Activated effector memory CD4-positive, alpha-beta T cell treated with anti-CD3 and anti-CD28 coated beads, Interleukin-2, amount 50 U/mL, for 16 hours (primary cell): ENCODE measurements at places on chromosomes 7 and 10.
A peak's percentile ranks its signal among the peaks of the same experiment; 100 is the strongest.

GRCh38 chr7:23473844-23474093 lies 3.5 kb upstream of the IGF2BP3 start:
- DNase-seq, result no peak

GRCh38 chr7:25392588-25393338 lies 164.5 kb upstream of the NPVF start:
- no peak for DNase-seq

- no peak for DNase-seq
These were observed 1.1 kb upstream of the EIF4H start for GRCh38 chr7:74173074-74173473.

DNA sequence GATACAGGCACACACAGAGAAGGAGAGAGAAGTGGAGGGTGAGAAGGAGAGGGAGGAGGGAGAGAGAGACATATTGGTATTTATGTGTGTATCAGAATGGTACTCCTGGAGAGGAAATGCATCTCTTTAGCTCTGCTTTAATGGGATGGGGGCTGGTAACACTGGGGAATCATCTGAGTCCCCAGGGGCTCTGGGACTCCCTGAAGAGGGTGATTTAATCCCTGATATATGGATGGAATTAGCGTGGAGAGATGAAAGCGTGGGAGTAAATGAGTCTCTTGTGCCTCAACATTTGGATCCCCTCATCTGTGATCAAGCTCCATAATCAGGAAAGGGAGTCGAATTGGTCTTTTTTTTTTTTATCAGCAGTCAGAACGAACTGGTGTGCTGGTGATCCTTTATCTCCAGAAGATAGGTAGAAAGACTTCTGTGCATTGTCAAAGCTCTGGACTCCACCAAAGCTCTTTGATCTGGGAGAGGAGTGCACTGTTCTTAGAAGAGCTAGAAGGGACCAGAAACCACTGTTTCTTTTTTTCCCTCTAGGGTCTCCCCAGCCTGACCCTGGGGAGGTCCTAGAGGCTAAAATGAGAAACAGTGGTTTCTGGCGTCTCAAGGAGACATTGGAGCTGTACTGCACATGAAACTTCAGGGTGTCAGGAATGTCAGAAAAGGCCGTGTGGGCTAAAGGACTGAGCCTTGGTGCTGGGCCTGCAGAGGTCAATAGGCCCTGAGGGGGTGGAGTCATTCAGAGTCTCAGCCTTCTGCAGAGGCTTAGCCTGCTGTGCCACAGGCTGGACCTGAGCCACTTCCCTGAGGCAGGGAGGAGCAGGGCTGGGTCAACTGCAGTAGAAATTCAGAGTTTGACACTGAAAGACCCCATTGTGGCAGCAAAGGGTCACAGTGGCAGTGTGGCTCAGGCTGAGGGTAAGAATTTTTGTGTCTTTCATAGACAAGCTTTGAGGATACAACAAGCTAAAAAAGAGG lies 234.4 kb upstream of the SLC26A5 start:
- no peak for DNase-seq

DNA sequence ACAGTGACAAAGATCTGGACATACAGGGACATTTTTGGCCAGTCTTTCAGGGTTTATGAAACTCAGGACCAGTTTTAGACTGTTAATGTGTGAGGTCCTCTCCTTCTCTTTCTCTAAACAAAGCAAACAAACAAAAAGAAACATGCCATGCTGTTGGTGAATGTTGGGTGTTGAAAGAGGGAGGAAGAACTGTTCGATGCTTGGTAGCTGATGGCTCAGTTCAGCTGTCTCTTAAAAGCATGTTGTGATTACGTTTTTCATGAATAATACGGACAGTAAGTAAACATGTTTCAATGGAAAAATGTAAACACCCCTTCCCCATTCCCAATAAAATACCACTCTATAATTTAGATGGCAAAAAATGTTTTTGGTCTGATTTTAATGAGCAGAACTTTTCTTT lies 219.1 kb downstream of the SEC23IP start:
- no peak for DNase-seq

DNA sequence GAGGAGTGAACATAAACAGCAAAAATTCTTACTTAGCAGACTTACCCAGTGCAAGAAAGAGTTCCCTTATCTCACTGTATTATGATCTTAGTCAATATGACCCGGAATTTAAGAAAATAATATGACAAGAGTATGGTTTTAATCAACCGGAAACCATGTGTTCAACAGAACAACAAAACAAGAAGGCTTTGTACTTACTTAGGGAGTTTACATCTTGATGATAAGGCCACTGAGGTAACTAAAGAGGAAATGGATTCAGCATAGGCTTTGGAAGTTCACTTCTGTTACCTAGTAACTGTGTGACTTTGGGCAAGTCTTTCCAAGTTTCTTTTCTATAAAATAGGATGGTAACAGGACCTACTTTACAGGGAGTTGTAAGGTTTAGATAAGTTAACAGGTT lies 7.4 kb upstream of the FAS start:
- DNase-seq, result no peak

- no peak for DNase-seq
These were observed 377.6 kb upstream of the MYO3A start for GRCh38 chr10:25556457-25556856.

DNA sequence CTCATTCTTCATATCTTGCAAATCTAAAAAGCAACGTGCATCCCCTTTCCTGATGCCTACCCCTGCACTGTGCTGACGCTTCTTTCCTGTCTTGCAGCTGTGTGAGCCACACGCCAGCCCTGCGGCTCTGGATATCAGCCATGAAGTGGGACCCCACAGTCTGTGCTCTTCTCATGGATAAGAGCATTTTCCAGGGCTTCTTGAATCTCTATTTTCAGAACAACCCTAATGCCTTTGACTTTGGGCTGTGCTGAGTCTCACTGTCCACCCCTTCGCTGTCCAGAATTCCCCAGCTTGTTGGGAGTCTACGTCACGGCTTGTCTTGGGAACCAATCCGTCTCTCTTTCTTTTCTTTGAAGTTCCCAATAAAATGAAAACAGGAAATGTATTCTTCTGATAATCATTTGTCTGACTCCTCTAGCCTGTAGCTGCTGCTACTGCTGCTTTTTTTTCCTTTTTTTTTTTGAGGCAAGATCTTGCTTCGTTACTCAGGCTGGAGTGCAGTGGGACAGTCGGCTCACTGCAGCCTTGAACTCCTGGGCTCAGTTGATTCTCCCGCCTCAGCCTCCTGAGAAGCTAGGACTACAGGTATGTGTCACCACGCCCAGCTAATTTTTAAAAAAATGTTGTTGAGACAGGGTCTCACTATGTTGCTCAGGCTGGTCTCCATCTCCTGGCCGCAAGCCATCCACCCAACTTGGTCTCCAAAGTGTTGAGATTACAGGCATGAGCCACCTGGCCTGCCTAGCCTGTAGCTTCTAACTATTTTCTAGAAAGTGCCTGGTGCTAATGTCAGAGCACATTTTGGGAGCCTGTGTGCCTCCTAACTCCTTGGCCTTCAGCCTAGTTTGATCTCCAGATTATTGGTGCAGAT lies 30.3 kb downstream of the GSTO2 start:
- no peak for DNase-seq

DNA sequence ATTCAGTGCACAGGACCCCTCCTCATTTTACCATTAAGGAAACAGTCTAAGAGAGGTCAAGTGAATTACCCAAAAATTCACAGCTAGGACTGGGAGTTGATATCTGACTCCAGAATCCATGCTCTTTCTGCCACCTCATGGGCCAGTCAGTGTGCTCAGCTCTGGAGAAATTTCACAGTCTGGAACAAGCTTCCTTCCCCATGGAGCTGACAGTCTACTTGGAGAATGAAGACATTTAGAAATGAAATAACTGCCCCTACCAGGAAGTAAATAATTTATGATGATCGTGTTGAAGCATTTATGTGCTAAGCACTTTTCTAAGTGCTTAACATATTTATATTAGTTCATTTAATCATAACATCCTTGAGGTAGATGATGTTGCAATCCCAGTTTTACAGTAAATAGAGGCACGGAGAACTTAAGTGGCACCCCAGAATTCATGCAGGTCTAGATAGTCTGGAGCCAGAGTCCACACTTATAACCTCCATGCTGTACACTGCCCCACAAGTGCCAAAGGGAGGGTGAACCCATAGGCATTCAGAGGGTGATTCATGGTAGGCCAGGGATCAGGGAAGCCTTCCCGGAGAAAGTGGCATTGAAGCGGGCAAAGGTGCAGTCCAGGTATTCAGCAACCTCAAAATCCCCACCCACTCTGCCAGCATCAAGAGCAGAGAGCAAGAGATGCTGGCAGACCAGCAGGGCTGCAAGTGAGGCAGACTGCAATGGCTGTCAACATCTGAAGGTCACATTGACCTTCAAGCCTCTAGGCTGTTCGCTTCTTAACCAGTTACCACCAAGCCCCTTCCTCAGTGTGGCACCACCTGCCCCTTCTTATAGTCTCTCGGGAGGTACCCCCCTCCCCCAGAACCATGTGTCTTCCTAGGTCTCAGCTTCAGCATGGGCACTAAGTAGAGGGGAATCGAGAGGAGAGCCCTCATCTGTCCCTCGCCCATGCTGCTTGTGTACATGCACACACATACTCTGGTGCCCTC lies 38.4 kb upstream of the LRRC4 start:
- DNase-seq, result no peak

GRCh38 chr10:114706458-114707055 lies 48.5 kb upstream of the ABLIM1 start:
- DNase-seq, result no peak

- peak; percentile 95 for DNase-seq
These were observed at the start of gene LHPP for GRCh38 chr10:124461642-124462347. Gene LHPP (plus strand): TSS chr10:124461823. CDS start chr10:124461863, 40 bp downstream.

GRCh38 chr10:126073606-126074005 lies 177.2 kb downstream of the FANK1 start:
- DNase-seq, result no peak

DNA sequence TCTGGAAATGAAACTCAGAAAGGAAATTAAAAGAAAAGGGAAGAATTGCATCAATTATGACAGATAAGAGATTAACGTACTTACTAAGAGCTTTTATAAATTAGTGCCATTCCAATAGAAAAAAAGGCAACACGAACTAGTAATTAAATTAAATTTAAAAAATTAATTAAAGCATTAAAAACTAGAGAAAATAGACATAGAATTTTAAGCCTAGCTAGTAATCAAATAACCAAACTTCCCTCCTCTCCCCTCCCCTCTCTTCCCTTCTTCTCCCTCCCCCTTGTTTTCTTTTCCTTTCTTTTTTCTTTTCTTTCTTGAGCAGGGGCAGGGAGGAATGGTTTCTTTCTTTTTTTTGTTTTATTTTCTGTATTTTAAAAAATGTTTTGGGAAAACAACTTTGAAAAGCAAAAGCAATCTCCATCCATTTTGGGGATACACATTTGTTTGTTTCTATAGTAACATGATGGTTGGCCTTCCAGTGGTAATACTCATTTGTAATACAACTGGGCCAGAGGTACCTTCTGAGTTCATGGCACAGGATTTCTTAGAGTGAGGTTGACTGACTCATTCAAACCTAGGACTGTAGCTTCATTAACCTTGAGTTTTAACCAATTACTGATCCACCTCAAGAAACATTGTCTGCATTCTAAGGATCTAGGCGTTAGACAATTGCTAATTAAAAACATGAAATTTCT lies 132.6 kb downstream of the ST7 start:
- DNase-seq, result no peak

- no peak for DNase-seq
These were observed 32.8 kb downstream of the KIAA1549 start for GRCh38 chr7:138948403-138948802.

- DNase-seq, result no peak
These were observed 158.6 kb downstream of the SNX13 start for GRCh38 chr7:17781491-17782215.

- no peak for DNase-seq
These were observed 127.8 kb downstream of the MACC1 start for GRCh38 chr7:20089431-20089830.

GRCh38 chr10:97721871-97722780 lies 8.6 kb downstream of the MARVELD1 start:
- DNase-seq, result no peak

DNA sequence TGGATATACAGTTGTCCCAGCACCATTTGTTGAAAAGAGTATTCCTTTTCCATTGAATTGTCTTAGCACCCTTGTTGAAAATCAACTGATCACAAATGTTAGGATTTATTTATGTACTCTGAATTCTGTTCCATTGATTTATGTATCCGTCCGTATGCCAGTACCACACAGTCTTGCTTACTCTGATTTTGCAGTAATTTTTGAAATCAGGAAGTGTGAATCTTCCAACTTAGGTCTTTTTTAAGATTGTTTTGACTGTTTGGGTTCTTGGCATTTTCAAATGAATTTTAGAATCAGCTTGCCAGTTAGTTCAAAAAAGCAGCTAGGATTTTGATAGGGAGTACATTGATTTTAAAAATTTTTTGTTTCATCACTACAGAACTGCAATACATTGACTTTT lies 23.7 kb downstream of the CDK13 start:
- DNase-seq, result no peak

GRCh38 chr7:128430207-128430606 lies 20.4 kb upstream of the IMPDH1 start:
- DNase-seq, result no peak

DNA sequence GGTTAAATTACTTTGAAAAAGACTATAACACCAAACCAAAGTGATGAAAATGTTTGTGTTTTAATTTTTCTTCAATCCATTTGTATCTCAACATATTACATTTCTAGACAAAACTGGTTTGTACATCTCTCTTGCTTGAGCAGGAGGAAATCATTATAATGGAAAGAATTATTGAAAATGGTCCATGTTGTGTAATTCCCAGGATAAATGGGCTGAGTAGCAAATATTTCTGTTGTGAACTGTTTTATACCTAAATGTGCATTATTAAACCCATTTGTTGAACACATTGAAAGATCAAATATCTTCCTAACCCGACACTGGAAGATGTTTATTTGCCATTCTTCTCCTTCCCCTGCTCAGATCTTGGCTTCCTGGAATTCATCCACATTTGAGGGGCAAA lies 14.1 kb upstream of the CDK6 start:
- no peak for DNase-seq

- DNase-seq, result peak; percentile 66
These were observed 53.5 kb downstream of the EXOC6 start for GRCh38 chr10:92901819-92902251.

GRCh38 chr7:41711283-41712064 lies 8.6 kb upstream of the INHBA start:
- no peak for DNase-seq

DNA sequence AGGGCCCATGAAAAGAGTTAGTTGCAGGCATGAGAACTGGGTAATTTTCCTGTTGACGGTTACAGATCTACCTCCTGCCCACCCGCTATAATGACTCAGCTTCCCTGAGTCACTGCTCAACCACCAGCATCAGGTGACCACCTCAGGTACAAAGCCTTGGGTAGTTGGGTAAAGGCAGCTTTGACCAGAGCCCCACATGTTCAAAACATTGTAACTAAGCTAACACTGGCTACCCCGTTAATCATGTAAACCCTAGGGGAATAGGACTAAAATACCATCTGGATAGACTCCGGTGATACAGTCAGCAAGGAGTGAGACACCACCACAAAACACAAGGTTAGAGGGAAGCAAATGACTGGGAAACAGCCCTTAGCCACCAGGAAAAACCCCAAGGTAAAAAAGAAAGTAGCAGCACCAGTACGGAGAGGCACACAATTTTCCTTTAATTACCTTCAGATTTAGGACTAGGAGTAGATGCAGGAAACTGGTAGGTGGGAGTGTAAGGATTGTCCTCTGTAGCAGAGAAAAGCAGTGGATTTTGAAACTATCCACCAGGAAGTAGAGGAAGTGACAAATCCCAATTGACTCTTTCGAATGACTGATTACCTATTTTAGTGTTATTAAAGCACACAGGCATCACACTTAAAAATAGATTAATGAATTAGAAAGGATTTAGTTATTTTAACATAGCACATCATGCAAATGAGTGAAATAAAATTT lies 103.5 kb upstream of the PDLIM1 start:
- no peak for DNase-seq

- peak; percentile 94 for DNase-seq
These were observed 21.6 kb upstream of the AP5Z1 start for GRCh38 chr7:4753598-4754432.

- no peak for DNase-seq
These were observed 431.6 kb upstream of the GALNT17 start for GRCh38 chr7:70700055-70700940.
